Dermis microvascular lymphatic vessel endothelial cell (primary cell): ENCODE measurements at places on chromosomes 1 and 21.
A peak's percentile ranks its signal among the peaks of the same experiment; 100 is the strongest.

DNA sequence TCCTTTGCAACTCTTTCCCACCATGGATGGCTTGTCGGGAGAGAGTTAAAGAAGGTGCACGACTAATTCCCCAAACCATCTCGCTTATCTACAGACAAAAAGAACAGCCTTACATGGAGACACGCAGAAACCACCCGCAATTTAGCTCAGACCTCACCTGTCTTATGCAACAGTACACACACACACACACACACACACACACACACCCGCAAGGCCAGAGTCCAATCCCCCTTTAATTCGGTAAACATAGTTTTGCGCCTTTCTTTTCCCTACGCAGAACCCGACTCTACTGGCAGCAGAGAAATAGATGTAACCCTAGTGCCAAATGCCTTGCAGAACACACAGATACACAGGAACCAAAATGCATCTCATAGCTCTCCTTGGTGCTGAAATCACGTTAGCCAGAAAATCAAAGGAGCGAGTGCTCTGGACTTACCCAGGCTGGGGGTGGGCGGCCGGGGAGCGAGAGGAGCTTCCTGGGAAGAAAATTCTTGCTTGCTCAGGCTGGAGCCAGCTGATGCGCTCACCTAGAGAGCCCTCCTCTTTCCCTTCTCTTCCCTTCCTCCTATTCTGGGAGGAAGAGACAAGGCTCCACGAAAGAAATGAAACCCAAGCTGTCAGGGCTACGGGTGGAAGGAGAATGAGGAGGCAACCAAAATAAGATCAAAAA, 470 bp downstream of the TNR start:
- peak; percentile 67 for DNase-seq

GRCh38 chr1:56965916-56966697, at the start of gene C8B:
Gene C8B (minus strand): TSS chr1:56966015. CDS start chr1:56965948, 67 bp downstream.
- DNase-seq, result no peak

DNA sequence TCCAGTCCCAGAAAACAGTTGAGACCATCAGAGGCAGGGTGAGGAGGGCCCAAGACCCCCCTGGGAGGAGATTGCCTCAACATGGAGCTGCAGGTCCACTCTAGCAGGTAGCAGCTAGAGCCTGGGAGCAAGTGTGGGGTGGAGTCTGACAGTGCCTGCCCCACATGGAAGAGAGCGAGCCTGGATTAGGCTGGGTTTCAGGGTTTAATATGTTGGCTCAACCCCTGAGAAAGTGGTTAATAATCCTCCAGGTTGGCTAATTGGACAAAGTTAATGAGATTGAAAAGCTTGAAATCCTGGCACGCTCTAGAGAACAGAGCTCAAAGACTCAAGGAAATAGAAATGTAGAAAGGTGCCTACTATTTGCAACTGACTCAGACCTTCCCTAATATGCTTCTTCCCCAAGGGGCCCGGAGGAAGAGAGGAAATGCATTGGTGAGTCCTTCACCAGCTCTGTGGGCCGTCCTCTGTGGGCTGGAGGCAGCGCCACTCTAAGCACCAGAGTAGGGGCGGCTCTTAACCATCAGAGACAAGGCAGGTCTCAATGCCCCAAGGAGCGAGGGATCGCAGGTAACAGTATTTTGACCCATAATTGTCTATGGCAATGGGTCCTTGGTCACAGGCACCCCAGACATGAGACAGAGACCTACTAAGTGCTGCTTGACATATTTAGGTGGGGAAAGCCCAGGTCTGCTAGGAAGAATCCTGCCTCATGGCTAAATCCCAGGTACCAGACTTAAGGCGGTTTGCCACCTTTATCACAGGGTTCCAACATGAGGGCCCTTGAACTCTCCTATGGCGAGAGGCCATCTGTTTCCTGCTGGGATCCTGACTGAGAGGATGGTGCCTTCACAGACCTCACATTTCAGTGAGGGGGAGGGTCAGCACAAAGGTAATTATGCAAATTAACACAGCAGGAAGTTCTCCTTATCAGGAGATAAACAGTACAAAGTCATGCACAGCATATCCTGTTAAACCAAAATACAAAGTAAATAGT, 33.8 kb downstream of the RSPH1 start:
- DNase-seq, result no peak

DNA sequence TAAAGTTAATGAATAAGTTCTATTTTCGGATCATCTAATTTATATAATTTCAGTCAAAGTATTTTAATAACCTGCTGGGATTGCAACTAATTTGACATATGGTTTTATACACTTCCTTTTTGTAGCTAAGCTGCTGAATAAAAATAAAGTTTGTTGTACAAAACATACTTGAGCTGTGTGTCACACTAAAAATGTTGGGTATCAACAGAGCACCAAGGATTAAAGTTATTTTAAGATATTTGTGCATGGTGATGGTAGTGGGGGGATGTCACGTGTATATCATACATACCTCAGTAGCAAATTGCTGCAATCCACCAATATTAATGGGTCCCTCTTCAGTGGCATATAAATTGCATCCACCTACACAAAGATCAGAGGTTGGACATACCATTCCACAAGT, 199.6 kb downstream of the DPYD start:
- DNase-seq, result no peak

- no peak for DNase-seq
These were observed 3.0 kb downstream of the RASSF5 start for GRCh38 chr1:206510371-206510770.

DNA sequence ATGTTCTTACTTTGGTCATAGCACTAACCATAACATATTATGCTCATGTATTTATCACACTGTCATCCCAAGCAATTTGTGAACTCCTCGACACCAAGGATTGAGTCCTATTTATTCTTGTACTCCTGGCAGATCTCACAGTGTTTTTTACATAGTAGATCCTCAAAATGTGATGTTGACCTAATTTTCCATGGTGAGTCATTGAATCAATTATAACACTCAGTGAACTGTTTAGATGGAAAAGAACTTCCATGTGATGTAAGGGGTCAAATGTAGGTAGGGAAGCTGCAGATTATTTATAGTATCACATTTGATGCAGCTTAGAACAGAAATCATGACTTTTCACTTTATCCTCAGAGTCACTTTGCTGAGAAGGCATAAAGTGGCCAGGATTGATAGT, 281.9 kb upstream of the ADAMTS5 start:
- no peak for DNase-seq

GRCh38 chr1:55363268-55363667, 148.1 kb upstream of the USP24 start:
- DNase-seq, result no peak

- peak; percentile 16 for DNase-seq
These were observed 1.4 kb downstream of the LDLRAD1 start for GRCh38 chr1:54016343-54017282.

DNA sequence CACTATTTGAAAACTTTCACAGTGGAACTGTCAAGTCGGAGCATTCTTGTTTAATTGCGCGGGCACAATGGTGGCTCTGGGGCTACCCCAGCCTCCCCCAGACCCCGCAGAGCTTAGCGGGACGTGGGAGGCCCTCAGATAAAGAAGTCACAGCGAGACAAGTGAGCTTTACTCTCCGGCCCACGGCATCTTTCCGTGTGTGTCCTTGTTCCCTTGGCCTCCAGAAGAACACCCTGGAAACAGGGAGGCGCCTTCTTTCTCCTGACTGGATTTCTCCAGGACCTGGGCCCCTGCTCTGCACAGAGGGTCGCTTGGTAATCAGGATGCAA, 382.8 kb downstream of the RRAGC start:
- no peak for DNase-seq

DNA sequence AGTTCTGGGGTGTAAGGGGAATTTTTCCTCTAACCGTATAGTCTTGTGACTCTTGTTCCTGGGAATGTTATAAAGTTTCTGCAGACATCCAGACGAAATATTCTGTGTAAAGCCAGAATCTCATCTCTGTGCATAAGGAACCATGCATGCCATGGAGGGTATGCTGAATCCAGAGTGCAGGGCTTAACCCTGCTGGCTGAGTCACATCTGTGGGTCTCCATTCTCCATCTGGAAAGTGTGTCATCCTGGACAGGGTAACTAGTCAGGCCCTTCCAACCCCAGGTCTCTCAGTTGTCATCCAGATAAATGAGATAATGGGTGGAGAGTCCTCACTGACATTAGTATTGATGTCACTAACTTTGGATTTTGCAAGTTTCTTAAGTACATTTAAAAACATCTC, 48.8 kb downstream of the ATP5PO start:
- DNase-seq, result no peak

- no peak for DNase-seq
These were observed 610 bp downstream of the WDR26 start for GRCh38 chr1:224433701-224434672.

- DNase-seq, result peak; percentile 43
These were observed 1.7 kb upstream of the KIF26B start for GRCh38 chr1:245153081-245153551.

GRCh38 chr1:34778381-34778780, 2.6 kb upstream of the GJB3 start:
- DNase-seq, result no peak

- DNase-seq, result no peak
These were observed 45.9 kb downstream of the CBS start for GRCh38 chr21:43029785-43030184.

DNA sequence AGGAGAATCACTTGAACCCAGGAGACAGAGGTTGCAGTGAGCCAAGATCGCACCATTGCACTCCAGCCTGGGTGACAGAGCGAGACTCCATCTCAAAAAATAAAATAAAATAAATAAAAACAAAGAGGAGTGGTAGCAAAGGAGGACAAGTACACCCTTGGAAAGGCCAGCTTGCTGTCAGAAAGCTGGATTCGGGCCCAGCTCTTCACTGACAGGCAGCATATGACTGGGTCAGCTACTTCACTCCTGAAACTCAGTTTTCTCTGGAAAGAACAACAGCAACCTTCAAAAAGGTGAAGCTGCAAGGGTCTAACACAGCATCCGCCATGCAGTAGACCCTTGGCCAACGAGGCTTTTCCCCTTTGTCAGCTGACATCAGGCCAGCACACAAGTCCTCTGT, 156.0 kb upstream of the TIAM1 start:
- no peak for DNase-seq

DNA sequence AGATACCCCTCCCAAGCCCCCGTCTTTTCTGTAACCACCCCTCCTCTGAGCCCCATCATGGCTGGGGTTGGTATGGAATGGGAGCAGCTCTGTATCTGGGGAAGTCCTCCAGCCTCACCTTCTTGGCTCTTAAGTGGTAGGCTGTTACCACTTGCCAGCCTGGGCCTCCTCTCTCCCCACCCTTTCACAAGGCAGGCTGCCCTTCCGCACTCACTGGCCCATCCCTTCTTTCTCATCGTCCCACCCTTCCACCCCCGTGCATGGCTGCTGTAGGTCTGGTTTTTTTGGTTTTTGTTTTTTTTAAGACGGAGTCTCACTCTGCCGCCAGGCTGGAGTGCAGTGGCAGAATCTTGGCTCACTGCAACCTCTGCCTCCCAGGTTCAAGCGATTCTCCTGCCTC, 5.2 kb downstream of the CYB561D1 start:
- no peak for DNase-seq
